D721Med (cell line): ENCODE measurements at places on chromosomes 2 and 18.

GRCh38 chr2:236584521-236585384 is 15.1 kb downstream of the ACKR3 start:
- no peak for DNase-seq

GRCh38 chr2:239326831-239327535 is 73.8 kb downstream of the HDAC4 start:
- DNase-seq, result no peak

GRCh38 chr2:222563106-222563718 is 92.7 kb downstream of the FARSB start:
- no peak for DNase-seq

DNA sequence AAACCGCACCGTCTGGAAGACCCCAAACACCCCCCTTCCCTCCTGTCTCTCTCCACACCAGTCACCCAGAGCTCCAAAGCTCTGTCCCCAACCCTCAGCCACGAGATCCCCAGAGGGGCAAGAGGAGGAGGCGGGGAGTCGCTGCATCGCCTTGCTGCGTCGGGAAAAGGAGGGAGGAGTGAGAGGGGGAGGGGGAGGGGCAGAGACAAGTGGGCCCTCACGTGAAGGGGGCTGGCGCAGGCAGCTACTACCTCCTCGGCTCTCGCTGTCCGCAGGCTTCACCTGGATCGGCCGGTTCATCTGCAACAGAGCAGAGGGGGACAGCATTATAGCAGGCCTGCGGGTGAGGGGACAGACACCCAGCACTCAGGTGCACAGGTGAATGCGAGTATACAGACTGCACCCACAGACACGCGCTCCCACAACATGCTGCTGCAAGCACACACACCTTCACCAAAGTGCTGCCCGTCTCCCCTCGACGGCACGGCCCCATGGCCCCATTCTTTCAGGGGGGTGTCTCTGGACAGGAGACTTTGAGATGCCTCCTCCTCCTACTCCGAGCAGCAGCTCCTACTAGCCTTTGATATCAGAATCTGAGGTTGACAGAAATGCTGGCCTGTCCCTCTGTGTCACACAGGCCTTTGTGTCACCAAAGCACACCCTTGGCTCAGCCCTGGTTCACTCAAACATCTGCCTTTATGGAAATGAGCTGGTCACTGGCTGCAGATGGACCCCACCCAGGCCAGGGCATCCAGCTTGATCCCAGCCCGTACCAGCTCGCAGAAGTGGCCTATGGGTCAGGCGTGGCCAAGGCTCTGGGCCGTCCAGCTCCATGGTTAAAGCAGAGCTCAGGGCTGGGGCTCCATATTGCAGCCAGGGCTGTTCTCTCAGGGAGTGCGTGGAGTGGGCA is 243.8 kb downstream of the CELF4 start:
- DNase-seq, result no peak

DNA sequence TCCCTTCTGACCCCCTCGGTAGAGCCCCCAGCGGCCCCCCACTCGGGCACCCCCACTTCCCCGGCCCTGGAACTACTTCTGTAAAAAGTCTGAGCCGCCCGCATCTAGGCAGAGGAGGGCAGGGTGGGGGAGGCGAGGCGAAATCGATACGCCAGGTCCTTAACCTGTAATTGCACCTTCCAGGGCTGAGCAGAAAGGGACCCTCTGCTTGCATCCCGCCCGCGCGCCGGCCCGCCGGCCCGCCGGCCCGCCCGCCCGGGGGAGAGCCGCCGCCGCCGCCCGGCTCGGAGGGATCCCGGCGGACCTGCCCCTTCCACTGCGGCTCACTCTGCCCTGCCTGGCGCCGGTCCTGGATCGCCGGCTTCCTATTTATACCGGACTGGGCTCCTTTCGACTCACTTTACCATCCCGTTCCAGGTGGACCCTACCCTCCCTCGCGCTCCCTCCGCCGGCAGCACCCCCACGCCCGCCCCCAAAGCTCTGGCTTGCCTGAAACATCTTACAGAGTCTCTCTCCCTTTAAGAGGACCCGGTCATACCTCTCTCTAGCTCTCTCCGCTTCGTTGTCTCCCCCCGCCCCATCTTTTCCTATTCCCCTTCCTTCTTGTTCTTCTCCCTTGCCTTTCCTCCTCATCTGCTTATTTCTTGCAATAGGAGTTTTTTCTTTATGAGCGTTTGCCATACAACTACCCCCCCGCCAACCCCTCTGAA is 797 bp downstream of the KLHL14 start:
- DNase-seq, result peak; percentile 35

GRCh38 chr2:15832849-15833680 is 107.3 kb upstream of the MYCN start:
- DNase-seq, result no peak

- DNase-seq, result no peak
Observed at GRCh38 chr2:118812552-118812951, 34.9 kb downstream of the EN1 start.

DNA sequence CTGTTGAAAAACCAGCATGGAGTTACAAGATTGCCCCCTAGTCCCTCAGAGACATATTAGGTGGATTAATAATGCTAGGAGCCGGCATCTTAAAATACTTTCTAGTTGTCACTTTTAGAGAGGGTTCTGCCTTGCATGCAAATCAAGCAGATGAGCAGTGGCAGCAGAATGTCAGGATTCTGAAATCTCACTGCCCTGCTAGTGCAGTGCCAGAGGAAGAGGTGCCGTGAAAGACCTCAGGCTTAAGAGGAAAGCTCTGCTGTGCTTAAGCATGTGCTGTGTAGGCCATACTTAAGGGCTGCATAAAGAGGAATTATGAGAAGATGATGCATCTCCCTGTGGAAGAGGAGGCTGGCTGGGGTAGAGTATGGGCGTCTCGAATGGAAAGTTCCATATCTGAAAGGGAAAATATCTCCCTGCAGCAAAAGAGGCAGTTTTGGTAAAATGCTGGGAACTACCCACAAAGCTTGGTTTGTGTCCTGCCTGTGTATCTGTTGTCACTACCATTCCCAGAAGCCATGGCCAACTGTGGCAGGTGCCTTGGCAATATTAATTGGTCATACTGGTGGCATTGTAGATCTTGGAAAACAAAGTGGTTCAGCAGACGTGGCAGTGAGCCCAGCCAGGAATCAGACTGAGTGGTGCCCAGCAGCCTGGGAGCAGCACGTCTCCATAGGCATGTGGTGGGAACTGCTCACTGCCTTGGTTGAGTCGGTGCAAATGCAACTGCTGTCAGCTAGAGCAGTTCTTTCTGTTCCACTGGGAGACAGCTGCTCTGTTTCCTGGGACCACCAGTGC is 131.9 kb downstream of the EVA1A start:
- no peak for DNase-seq

DNA sequence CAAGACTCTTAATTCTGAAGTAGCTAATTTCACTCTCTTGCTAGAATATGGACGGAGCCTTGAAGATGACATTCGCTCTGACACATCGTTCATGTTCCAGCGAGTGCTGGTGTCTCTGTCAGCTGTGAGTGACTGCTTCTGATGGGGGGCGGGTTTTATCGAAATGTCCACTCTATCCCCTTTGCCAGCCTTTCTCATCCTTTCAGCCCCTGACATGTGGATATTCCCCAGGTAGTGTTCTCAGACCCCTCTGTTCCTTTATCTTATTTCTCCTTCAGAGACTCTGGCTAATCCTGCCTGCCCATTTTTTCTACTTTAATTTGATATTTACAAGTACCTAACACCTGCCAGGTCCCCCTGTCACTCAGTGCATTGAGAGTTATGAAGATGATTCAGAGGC is 18.9 kb upstream of the GMCL1 start:
- DNase-seq, result no peak

DNA sequence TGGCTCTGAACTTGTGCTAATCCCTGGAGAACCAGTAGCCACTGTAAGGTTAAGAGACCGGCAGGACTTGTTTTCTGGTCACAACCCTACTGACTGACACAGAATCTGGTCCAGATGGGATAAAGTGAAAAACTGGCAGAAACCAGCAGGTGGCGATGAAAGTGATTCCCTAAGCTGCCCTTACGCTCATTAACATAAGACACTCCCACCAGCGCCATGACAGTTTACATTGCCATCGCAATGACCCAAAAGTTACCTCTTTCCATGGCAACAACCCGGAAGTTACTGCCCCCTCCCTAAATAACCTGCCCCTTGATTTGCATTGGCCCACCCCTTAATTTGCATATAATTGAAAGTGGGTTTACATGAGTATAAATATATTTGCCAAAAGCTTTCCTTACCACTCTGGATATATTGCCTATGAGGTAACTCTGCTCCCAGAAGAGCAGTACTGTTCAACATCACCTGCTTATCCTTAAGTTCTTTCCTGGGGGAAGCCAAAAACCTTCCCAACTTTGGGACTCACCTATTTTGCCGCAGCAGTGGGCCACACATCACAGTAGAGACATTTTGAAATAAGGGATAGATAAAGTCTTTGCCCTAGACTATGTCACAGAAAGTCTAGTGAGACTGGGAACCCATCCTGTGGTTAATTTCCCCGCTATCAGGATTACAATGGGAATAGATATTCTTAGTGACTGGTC is 35.8 kb upstream of the AFF3 start:
- DNase-seq, result no peak

GRCh38 chr2:56615760-56616159 is 432.0 kb downstream of the CCDC85A start:
- no peak for DNase-seq

DNA sequence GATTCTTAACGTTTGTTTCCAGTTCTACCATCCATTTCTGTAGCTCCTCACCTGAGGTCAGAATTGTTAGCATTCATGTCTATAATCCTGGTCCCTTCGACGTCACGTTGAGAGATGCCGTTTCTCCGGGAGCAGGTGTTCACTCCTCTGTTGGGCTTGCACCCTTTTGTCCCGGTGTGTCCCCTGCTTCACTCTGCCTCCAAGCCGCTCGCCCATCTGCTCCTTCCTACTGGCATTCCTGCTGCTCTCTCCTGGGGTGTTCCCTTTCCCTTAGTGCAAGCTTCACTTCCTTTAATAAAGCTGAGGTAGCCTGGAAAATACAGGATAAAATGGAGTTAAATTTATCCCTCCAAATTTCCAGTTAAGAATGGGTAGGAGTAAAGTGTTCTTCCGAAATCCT is 61.9 kb upstream of the CABYR start:
- no peak for DNase-seq

DNA sequence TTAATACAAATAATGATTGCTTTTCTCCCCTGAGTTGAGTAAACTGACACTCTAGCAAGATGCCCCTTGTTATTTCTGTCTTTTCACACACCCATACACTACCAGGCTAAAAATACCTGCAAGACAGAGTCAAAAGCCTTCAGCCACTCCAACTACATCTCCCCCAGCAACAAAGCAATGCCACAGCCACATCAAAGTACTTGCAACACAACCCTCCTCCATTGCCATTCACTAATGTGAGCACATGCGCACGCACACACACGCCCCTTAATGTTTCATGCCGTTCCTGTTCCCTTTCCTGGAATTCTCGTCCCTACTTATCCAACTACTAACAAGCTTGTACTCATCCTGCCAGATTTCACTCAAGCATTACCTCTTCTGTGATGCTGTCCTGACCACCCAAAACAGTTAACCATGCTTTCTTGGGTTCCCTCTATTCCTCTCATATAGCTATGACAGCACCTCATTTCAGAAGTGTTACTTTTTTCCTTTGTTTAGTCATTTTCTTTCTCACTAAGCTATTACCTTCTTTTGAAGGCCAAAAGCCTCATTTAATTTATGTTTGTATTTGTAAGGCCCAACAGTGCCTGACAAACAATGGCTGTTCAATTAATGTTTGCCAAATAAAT is 29.6 kb downstream of the SLC25A12 start:
- DNase-seq, result no peak

DNA sequence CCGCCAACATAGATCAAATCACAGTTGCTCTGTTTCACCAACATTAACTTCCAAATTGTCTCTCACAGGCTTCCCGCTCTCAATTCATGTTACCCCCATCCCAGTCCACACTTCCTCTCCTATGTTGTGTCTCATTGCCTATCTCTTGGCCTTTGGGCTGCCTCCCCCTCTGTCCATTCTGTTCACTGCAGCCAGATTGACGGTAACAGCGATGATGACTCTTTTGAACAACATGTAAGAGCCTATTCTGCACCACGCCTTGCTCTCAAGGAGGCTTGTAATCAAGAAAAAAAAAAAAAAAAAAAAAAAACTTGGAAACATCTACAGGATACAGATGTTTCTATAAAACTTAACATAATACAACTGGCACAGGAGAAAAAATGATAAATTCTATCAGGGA is 77.3 kb upstream of the RMDN2 start:
- DNase-seq, result no peak

GRCh38 chr2:57884281-57884680 is 162.3 kb upstream of the VRK2 start:
- no peak for DNase-seq

- DNase-seq, result no peak
Observed at GRCh38 chr18:26863921-26864497, 1.5 kb downstream of the AQP4 start.

DNA sequence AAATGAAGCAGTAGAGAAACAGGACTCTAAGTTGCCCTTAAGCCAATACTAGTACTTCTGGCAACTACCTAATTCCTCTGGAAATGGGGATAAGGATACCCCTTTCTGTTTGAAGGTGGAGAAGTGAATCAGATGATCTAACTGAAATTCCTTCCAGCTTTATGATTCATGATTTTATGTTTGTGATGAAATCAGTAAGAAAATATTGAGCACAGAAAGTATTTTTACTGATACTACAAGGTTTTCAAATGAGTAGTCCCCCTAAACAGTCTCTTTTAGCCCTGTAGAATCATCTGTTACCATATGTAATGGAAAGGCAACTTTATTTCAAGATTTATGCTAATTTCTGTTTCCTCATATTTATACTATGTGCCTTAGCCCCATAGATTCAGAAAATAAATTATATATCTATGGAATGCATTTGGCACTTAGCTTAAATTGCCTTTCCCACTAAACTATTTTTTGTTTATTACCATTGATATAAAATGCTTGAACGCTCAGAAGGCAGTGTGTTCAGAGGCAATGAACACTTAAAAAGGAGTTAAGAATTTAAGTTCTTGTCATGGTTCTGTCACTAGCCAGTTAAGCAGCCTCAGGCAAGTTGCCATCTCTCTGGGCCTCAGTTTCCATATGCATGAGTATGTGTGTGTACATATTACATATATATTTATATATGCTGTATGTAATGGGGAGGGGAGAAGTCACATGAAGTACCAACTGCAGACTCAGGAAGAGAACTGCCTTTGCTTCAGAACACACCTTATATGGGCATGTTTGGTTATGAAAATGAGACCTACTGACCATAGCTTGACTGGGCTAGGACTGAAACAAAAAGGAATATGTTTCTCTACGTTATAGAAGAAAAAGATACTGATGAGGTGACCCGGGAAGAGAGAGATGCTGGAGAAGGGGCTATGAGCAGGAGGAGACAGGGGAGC is 97.7 kb downstream of the CDC42EP3 start:
- DNase-seq, result no peak

DNA sequence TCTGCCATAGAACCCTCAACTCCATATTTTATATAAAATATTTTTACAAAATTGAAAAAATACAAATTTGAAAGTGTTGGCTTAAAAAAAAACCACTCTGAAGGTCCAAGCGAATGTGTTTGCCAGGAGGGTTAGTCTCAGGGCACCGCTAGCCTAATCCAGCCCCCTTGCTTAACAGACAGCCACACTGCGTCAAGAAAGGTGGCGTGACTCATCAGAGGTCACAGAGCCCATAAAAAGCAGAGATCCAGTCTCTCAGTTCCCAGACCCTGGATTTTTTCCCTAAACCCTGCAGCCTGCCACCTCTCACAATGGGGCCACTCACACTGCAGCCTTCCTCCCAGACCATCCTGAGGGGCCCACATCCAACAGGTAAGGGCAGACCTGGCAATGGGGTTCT is 3.9 kb upstream of the TNS1 start:
- DNase-seq, result no peak

GRCh38 chr2:64970495-64970894 is 18.7 kb upstream of the SLC1A4 start:
- DNase-seq, result no peak

- peak; percentile 61 for DNase-seq
Observed at GRCh38 chr2:68319398-68320117, at the start of gene CNRIP1. Gene CNRIP1 (minus strand): TSS chr2:68319949. CDS start chr2:68319400, 549 bp downstream.
